ENCODE measurements at places on chromosomes 1 and 21.

DNA sequence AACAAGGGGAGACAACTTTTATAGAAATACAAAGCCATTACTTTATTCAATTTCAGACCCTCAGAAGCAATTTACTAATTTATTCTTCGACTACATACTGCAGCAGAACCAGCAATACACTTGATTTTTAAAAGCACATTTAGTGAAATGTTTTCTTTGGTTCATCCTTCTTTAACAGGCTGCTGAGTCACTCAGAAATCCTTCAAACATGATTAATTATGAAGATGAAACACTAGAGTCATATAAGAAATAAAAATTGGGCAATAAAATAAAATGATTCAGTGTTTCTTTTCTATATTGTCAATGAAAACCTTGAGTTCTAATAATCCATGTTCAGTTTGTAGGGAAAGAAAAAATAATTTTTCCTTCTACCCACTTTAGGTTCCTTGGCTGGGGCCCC lies 47.0 kb downstream of the CHML start:
- no peak overlapping the region for H3K27ac ChIP-seq
- H3K36me3 ChIP-seq, result peaks cover 16% of the 10 kb centered on the region
- no peaks in the 10 kb centered on the region for H3K27me3 ChIP-seq
- no peaks in the 10 kb centered on the region for H3K4me1 ChIP-seq
- no peak for DNase-seq
- no peak overlapping the region for H3K4me3 ChIP-seq

DNA sequence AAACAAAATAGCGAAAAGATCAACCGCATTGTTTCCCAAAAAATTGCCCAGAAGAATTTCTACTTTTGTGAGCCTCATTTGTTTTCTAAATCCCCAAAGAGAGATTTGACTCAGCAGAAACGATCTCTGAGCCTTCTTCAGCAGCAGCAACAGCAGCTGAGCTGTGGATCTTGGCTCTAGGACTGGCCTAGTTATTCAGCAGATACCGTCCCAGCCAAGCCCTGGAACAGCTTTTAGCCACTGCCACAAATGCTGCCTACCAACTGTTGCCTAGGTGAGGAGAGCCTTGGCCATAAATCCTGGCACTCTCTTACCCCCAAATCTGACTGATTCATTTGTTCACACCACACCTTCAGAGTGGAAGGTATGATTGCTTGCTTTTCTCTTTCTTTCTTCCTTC lies 320.1 kb downstream of the TGFB2 start:
- H3K27ac ChIP-seq, result peak overlapping the region; percentile 78
- peak; percentile 43 for DNase-seq
- H3K4me3 ChIP-seq, result peak overlapping the region; percentile 53
- peaks cover 10% of the 10 kb centered on the region for H3K4me1 ChIP-seq
- H3K27me3 ChIP-seq, result no peaks in the 10 kb centered on the region

GRCh38 chr1:51691920-51692319 lies 75.0 kb downstream of the OSBPL9 start:
- H3K27ac ChIP-seq, result no peak overlapping the region
- no peaks in the 10 kb centered on the region for H3K27me3 ChIP-seq
- H3K36me3 ChIP-seq, result peaks cover 4% of the 10 kb centered on the region
- no peak for DNase-seq
- peaks cover 85% of the 10 kb centered on the region for H3K4me1 ChIP-seq

DNA sequence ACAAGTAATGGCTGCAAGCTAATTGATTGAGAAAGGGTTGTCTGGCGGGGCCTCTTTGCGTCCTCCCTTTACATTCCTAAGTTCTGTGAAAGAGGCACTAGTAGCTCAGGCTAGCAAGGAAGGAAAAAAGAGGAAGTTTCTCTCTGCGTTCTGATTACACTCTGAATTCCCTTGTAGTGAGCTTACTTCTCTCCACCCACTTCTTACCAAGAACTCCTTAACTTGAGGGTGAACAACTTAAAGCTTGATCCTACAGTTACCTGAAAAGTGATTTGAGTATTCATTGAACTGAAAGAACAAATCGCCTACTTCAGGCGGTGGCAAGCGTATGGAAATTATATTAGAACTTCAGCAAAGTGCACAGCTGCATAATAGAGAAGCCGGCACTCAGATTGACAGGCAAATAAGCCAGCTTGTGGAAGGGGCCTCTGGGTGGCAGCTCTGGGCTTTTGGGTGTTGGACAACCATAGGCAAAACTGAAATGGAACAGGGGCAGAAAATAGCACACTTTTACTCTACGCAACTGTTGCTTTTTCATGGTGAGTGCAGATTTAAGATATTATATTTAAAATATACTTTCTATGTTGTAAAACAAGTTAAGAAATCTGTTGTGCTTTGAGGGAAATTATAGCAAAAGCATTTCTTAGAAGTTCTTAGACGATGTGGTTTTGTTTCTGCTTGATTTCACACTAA lies 464.5 kb downstream of the USP25 start:
- H3K27me3 ChIP-seq, result no peaks in the 10 kb centered on the region
- peaks cover 8% of the 10 kb centered on the region for H3K4me1 ChIP-seq
- peak overlapping the region; percentile 85 for H3K27ac ChIP-seq
- no peaks in the 10 kb centered on the region for H3K36me3 ChIP-seq
- DNase-seq, result peak; percentile 42
- H3K4me3 ChIP-seq, result peak overlapping the region; percentile 66

DNA sequence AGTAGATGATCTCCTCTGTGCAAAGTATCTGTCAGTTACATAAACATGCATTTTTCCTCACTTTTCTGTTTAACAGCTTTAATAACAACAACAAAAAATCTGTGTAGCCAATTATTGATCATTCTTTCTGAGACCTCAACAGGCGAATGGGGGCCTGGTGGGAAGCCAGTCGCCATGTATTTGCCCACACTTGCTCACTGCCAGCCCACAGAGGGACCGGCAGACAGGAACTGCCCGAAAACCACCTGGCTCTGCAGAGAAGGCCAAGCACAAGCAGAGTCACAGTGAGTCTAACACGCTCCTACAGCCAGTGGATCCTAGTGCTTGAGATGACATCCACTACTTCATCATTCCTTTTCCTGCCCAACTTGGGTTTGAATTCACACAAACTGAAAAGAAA lies 56.1 kb downstream of the NPHP4 start:
- H3K27ac ChIP-seq, result no peak overlapping the region
- H3K27me3 ChIP-seq, result no peaks in the 10 kb centered on the region
- H3K4me1 ChIP-seq, result no peaks in the 10 kb centered on the region
- H3K4me3 ChIP-seq, result no peak overlapping the region

- H3K4me1 ChIP-seq, result no peaks in the 10 kb centered on the region
- no peak for DNase-seq
- H3K4me3 ChIP-seq, result no peak overlapping the region
- H3K27me3 ChIP-seq, result no peaks in the 10 kb centered on the region
- H3K36me3 ChIP-seq, result no peaks in the 10 kb centered on the region
Observed at GRCh38 chr1:185474440-185475149, 157.6 kb upstream of the IVNS1ABP start.

- H3K4me3 ChIP-seq, result no peak overlapping the region
- no peaks in the 10 kb centered on the region for H3K4me1 ChIP-seq
- H3K36me3 ChIP-seq, result no peaks in the 10 kb centered on the region
- H3K27me3 ChIP-seq, result no peaks in the 10 kb centered on the region
Observed at GRCh38 chr1:206933333-206933945, 11.7 kb upstream of the FCMR start.

- H3K36me3 ChIP-seq, result no peaks in the 10 kb centered on the region
- H3K4me1 ChIP-seq, result no peaks in the 10 kb centered on the region
- no peak overlapping the region for H3K27ac ChIP-seq
- no peaks in the 10 kb centered on the region for H3K27me3 ChIP-seq
- DNase-seq, result no peak
Observed at GRCh38 chr1:158371188-158371953, 17.7 kb downstream of the CD1E start.

DNA sequence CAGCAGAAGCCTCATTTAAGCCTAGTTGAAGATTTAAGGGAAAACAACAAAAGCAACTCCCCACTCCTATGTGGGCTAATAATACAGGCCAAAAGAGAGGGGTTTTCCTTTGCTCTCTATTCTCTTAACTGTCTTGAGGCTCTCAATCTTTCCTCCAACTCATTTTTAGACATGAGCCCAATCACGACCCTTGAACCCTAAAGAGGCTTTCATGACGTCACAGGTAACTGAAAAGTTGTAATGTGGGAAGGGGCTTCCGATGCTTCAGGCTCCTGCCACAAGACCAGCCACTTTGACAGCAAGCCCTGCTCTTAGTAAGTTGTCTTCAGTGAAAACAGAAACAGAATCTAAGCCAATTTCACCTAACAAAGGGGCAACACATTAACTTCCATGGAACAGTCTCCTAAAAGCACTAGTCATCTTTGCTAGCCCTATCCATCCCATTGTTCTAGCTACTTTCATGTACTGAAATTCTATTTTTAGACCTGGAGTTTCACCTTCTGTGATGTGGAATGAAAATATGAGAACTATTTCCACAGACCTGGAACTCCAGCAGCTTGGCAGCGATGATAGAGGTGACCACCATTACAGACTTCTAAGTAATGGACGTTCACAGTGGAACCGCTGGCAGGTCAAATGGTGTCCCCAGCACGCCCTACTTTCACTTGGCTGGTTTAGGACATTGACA lies 36.3 kb downstream of the GPR161 start:
- H3K27ac ChIP-seq, result no peak overlapping the region
- DNase-seq, result no peak
- no peaks in the 10 kb centered on the region for H3K27me3 ChIP-seq

GRCh38 chr1:203048555-203049051 lies 22.3 kb downstream of the PPFIA4 start:
- DNase-seq, result no peak
- peaks cover 7% of the 10 kb centered on the region for H3K4me1 ChIP-seq
- H3K27me3 ChIP-seq, result no peaks in the 10 kb centered on the region
- H3K36me3 ChIP-seq, result peaks cover 83% of the 10 kb centered on the region

DNA sequence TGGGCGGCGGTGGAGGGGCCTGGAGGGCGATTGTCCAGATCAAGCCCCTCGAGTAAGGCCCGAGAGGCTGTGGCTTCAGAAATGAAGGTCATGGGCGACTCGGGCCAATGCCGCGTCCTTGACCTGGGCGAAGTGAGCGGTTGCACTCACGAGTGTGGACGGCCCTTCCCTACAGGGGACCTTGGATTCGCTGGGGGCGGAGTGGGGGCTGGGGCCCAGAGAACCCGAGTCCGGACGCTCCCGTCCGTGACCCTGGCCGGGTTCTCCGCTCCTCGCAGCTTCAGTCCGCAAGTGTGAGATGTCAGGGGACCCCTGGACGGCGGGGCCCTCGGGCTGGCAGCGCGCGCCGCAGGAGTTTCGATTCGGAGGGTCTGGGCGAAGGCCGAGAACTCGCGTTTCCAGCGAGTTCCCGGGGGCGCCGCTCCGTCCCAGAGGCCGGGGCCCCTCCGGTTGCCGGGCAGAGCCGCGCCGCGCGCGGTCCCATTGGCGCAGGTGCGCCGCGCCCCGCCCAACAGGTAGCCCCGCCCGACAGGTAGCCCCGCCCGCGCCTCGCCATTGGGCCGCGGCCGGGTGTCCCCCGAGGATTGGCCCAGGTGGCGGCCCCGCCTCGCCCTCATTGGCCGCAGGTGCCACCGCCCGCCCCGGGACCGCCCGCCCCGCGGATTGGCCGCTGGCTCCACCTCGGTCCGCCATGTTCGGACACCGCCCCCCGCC lies at the start of gene PRKCZ:
Gene PRKCZ (plus strand): TSS at position 694 of the 714 bp plus-strand sequence. CDS start 220 bp downstream, outside the sequence.
- no peaks in the 10 kb centered on the region for H3K36me3 ChIP-seq
- no peaks in the 10 kb centered on the region for H3K4me1 ChIP-seq
- H3K27ac ChIP-seq, result no peak within 1 kb of the TSS
- DNase-seq, result peak; percentile 66

DNA sequence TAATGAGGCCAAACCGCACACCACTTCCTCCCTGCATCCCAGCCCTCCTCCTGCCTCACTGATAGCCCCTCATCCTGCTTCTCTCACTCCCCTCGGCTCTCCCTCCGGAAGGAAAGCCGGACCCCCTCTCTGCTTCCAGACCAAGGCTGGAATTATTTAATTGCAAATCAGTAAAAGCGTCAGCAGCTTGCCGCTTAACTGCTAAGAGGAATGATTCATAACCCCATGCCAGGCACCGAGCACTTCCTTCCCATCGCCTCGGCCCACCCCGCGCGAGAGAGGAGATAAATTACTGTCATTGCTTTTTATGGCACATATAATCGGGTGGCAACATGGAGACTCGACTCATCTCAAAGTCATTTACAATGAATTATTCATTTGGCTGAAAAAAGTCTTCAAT lies 77.3 kb downstream of the UBIAD1 start:
- no peak for DNase-seq
- H3K27me3 ChIP-seq, result no peaks in the 10 kb centered on the region
- H3K27ac ChIP-seq, result no peak overlapping the region
- no peaks in the 10 kb centered on the region for H3K4me1 ChIP-seq
- H3K4me3 ChIP-seq, result no peak overlapping the region

- H3K36me3 ChIP-seq, result no peaks in the 10 kb centered on the region
- no peak overlapping the region for H3K4me3 ChIP-seq
- H3K4me1 ChIP-seq, result no peaks in the 10 kb centered on the region
- DNase-seq, result no peak
Observed at GRCh38 chr21:41429305-41429704, 3.3 kb downstream of the MX1 start.

DNA sequence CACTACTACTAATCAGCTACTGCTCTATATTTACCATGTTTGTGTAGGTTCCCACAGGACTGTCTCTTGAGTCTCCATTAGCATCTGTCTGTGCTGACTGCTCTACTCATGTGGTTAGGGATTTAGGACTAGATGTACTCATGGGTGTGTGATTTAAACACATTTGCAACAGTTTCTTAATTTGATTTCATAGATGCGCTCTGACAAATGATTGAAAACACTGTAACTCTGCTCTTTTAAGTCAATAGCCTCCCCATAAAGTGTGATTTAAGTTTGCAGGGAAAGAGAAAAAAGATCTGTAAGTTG lies 809.3 kb downstream of the NCAM2 start:
- H3K4me3 ChIP-seq, result no peak overlapping the region
- DNase-seq, result no peak
- H3K27me3 ChIP-seq, result no peaks in the 10 kb centered on the region
- H3K4me1 ChIP-seq, result no peaks in the 10 kb centered on the region
- H3K36me3 ChIP-seq, result no peaks in the 10 kb centered on the region

DNA sequence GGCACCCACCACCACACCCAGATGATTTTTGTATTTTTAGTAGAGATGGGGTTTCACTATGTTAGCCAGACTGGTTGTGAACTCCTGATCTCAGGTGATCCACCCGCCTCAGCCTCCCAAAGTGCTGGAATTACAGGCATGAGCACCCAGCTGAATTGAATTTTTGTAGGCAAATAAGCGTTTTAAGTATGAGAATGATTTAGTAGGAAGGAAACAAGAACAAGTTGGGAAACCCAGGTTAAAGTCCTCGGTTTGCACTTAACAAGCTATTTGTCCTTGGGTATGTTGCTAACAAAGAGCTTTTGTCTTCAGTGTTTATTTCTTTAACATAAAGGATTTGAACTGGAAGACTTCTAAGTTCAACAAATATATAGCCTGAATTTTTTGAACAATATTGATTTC lies 23.9 kb downstream of the BTF3L4 start:
- no peak overlapping the region for H3K27ac ChIP-seq
- peaks cover 8% of the 10 kb centered on the region for H3K4me1 ChIP-seq
- H3K36me3 ChIP-seq, result peaks cover 47% of the 10 kb centered on the region
- H3K27me3 ChIP-seq, result no peaks in the 10 kb centered on the region
- no peak for DNase-seq

- no peaks in the 10 kb centered on the region for H3K27me3 ChIP-seq
- peak within 1 kb of the TSS; percentile 97 for H3K4me3 ChIP-seq
- peak; percentile 95 for DNase-seq
- H3K27ac ChIP-seq, result peak within 1 kb of the TSS; percentile 73
Observed at GRCh38 chr1:206635080-206635977, at the start of gene DYRK3. Gene DYRK3, plus strand, starts transcription at chr1:206635536. Its CDS starts 168 bp downstream, at chr1:206635704.
